ENCODE measurements at places on chromosomes 12 and 14. TPM values are rescaled to one million over a fixed set of nuclear protein-coding genes. Genes with fewer than 3 reads are reported as not detected.

TAS2R13 gene
- total RNA-seq = not detected

LYSET gene
- total RNA-seq = 15.1 TPM

STYK1 gene
- 2.9 TPM for total RNA-seq

OAS1 gene
- total RNA-seq = 0.96 TPM

CEP128 gene
- total RNA-seq = 7.9 TPM

HCAR1 gene
- total RNA-seq = 0.04 TPM

STON2 gene
- 28.5 TPM for total RNA-seq

SLC25A47 gene
- total RNA-seq = 0.07 TPM

COCH gene
- 11.4 TPM for total RNA-seq

PIWIL1 gene
- not detected for total RNA-seq

CSRP2 gene
- 99.2 TPM for total RNA-seq

PITPNM2 gene
- 3.7 TPM for total RNA-seq

C12orf54 gene
- total RNA-seq = not detected

PTHLH gene
- 0.28 TPM for total RNA-seq

RNASE7 gene
- not detected for total RNA-seq

SLC25A21 gene
- 8.1 TPM for total RNA-seq

CDCA3 gene
- total RNA-seq = 115 TPM

TMTC2 gene
- 4.8 TPM for total RNA-seq

DAO gene
- not detected for total RNA-seq

All from H7 (cell line).